ENCODE measurements at places on chromosomes 2 and 18. TPM values are rescaled to one million over a fixed set of nuclear protein-coding genes. Genes with fewer than 3 reads are reported as not detected.

UGT1A3 gene
- not detected for total RNA-seq

GREB1 gene
- 1.3 TPM for total RNA-seq

SLC25A12 gene
- 19.2 TPM for total RNA-seq

PAX3 gene
- 47.2 TPM for total RNA-seq

SERPINB13 gene
- 0.49 TPM for total RNA-seq

DNA sequence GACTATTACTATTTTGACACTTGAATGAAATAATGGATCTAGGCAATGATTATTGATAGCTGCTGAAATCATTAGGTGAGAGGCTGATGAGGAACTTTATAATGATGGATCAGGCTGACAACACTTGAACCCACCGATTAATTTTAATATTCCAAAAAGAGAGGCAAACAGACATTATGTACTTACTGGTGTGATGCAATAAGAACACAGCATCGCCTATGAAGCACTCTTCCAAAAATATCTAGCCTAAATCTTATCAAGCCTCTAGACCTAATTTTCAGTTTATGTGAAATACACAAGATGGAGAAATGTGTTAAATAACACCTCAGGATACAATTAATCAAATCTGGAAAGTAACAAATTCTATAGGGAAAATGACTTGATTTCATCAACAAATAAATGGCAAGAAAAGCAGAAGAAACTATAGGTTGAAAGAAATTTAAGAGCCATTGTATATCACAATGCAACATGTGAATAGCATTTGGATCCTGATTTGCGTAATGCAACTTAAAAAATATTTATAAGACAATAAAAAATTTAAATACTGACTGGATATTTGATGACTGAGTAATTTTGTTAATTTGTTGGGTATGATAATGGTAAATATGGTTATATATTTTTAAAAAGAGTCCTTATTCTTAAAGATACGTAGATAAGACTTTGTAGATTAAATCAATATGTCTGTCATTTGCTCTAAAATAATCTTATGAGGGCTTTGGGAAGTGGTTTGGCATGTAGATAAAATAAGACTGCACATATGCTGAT lies 17.2 kb upstream of the SSB start:
- H3K36me3 ChIP-seq, result no peaks in the 10 kb centered on the region
- H3K4me1 ChIP-seq, result no peaks in the 10 kb centered on the region
- no peak overlapping the region for H3K27ac ChIP-seq
- no peak for DNase-seq
- no peak overlapping the region for H3K4me3 ChIP-seq

DNA sequence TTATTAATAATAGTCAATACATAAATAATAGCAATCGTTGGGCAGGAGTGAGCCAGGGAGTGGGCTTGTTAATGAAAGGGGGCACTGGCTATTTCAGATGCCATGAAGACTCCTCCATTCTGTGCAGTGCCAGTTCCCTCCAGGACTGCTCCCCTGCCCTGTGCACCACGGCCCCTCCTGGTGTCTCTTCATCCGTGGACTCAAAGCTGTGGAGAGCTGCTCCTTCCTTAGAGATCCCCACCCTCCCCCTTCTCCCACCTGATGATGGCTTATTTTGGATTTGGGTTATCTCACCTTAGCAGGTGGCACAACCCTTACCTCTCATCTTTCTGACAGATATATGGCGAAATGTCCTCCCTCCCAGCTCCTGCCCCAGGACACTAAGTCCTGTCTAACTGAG lies 3.1 kb upstream of the CELF4 start:
- peaks cover 94% of the 10 kb centered on the region for H3K27me3 ChIP-seq
- H3K27ac ChIP-seq, result no peak overlapping the region

GRCh38 chr2:41779888-41780287 lies 267.9 kb upstream of the PKDCC start:
- H3K27me3 ChIP-seq, result peaks cover 9% of the 10 kb centered on the region
- H3K4me3 ChIP-seq, result no peak overlapping the region
- no peaks in the 10 kb centered on the region for H3K36me3 ChIP-seq
- no peak overlapping the region for H3K27ac ChIP-seq

DNA sequence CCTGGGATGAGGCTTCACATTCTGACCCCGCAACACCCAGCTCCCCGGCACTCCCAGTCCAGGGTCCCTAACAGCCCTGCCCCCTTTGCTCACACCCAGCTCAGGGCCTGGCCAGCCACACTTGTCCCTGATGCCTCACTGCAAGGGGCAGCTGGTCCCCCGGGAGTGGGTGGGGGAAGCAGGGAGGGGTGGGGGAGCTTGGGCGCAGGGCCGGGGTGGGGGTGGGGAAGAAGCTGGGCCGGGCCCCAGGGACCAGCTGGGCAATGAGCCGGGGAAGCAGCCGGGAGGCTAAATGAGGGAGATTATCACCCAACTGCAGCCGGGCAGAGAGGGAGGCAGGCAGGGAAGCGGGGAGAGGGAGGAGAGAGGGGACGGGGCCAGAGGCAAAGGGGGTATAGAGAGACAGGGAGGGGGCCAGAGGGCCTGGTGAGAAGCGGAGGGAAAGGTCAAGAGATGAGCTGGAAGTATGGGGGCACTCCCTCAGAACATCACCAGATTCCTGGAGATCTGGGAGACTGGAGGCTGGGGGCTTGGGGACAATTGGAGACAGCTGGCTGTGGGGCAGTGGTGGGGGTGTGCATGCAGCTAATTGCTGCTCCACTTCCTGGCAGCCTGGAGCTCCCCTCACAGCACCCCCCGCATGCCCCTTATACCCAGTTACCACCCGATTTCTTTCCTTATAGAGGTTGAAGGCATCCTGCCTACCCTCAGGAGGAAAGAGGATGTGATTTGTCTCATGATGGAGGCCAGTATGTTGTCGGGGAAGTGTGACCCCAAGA lies 2.5 kb upstream of the ASIC4 start:
- peak; percentile 64 for DNase-seq
- H3K27me3 ChIP-seq, result no peaks in the 10 kb centered on the region
- no peaks in the 10 kb centered on the region for H3K36me3 ChIP-seq
- no peak overlapping the region for H3K4me3 ChIP-seq
- peak overlapping the region; percentile 69 for H3K27ac ChIP-seq

DNA sequence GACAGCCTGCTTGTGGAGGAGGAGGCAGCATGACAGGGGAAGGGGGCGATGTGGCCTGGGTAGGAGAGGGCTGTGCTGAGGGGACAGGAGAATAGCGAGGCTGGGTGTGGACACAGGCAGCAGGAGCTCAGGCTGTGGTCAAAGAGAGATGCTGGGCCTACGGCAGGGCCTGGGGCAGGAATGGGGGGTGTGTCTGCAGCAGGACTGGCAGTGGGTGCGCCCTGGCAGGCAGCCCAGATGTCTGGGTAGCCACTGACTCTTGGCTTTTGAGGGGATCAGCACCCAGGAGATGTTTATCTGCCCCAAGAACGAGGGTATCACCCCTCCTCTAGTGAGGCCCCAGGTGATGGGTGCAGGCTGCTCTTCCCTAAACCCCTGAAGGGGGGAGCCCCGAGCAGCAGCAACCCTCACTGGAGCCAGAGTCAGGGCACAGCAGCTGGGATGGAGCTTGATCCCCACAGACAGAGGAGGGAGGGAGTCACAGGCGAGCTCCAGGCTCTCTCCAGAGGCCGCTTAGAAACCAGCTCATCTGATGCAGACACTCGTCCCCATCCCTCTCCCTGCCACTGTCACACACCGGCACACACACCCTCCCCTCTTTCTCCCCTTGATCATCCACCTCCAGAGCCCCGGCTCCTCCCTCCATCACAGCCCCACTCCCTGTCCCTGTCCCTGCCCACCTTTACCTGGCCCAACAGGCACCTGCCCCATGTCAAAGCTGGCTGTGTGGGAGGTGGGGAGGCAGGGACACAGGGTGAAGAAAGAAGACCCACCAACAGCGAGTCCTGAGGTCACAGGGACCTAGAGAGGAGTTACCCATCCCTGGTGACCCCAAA lies 29.8 kb upstream of the TNS1 start:
- H3K4me1 ChIP-seq, result peaks cover 12% of the 10 kb centered on the region
- no peaks in the 10 kb centered on the region for H3K27me3 ChIP-seq
- H3K27ac ChIP-seq, result peak overlapping the region; percentile 58
- no peaks in the 10 kb centered on the region for H3K36me3 ChIP-seq
- peak overlapping the region; percentile 40 for H3K4me3 ChIP-seq

DNA sequence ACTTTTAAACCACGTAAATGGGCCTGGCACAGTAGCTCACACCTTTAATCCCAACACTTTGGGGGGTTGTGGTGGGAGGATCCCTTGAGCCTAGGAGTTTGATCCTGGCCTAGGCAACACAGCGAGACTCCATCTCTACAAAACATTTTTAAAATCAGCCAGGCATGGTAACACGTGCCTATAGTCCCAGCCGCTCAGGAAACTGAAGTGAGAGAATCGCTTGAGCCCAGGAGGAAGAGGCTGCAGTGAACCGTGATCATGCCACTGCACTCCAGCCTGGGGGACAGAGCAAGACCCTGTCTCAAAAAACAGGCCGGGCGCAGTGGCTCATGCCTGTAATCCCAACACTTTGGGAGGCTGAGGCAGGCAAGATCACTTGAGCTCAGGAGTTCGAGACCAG lies 12.2 kb downstream of the ROCK1 start:
- H3K27me3 ChIP-seq, result no peaks in the 10 kb centered on the region
- H3K27ac ChIP-seq, result no peak overlapping the region
- no peak overlapping the region for H3K4me3 ChIP-seq
- no peaks in the 10 kb centered on the region for H3K4me1 ChIP-seq
- no peaks in the 10 kb centered on the region for H3K36me3 ChIP-seq
- DNase-seq, result no peak

DNA sequence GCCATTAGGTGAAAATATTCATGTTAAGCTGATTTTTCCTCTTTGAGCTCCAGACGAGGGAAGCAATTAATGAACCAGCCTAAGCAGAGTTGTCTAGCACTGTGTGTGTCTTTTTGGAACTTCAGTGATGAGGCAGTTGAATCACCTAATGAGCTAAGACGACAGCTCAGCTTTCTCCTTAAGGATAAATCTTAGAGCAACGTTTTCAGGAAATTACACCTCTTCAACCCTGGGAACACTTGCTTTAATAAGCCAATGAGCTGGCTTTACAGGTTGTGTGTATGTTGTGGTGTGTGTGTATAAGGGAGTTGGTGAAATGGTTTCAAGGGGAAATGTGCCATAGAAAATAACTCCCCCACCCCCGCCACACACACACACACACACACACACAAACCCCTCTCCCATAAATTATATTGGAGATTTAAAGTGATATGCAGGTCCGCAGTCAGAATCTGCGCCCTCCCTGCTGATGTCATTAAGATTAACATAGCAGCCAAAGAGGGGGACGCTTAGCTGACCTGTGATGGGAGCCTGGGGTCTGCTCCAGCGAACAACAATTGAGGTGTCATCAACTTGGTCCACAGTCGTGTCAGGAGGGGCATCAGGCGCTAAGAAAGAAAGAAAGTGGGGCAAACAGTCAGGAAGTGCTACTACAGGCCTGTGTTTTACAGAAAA lies 28.1 kb downstream of the FN1 start:
- H3K4me1 ChIP-seq, result peaks cover 17% of the 10 kb centered on the region
- H3K27ac ChIP-seq, result no peak overlapping the region
- H3K36me3 ChIP-seq, result peaks cover 94% of the 10 kb centered on the region
- no peaks in the 10 kb centered on the region for H3K27me3 ChIP-seq
- no peak overlapping the region for H3K4me3 ChIP-seq

GRCh38 chr18:26650310-26651268 lies 102.2 kb upstream of the KCTD1 start:
- H3K27ac ChIP-seq, result no peak overlapping the region
- no peaks in the 10 kb centered on the region for H3K36me3 ChIP-seq
- H3K4me1 ChIP-seq, result no peaks in the 10 kb centered on the region
- peaks cover 59% of the 10 kb centered on the region for H3K27me3 ChIP-seq

DNA sequence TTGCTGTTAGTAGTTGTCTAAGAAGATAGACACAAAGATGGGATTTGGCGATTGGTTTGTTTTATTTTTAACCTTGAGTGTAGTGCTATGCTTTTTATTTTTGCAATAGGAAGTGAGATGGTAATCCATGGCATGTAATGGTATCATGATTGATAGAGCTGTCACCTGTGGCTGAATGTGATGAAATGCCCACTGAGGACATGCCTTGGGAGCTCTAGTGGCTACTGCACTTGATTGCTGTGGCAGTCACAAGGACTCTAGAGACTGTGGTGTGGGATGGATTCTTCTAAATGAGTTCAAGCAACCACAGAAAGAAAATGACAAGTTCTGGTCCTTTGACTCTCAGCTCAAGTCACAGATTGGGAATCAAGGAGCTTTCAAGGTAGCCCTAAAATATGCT lies 139.4 kb downstream of the CYRIA start:
- no peak overlapping the region for H3K27ac ChIP-seq
- no peaks in the 10 kb centered on the region for H3K27me3 ChIP-seq
- DNase-seq, result no peak
- no peaks in the 10 kb centered on the region for H3K36me3 ChIP-seq
- H3K4me1 ChIP-seq, result peaks cover 18% of the 10 kb centered on the region
- H3K4me3 ChIP-seq, result no peak overlapping the region

DNA sequence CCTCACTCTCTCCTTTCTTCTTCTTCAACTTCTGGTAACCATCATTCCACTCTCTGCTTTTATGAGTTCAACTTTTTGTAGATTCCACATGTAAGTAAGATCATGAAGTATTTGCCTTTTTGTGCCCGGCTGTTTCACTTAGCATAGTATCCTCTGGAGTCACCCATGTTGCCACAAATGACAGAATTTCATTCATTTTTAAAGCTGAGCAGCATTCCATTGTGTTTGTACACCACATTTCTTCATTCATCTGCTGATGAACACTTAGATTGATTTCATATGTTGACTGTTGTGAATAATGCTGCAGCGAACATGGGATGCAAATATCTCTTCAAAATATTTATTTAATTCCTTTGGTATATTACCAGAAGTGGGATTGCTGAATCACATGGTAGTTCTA lies 133.6 kb upstream of the ERBB4 start:
- H3K36me3 ChIP-seq, result no peaks in the 10 kb centered on the region
- no peak overlapping the region for H3K4me3 ChIP-seq
- no peaks in the 10 kb centered on the region for H3K27me3 ChIP-seq

- no peak overlapping the region for H3K27ac ChIP-seq
- H3K4me1 ChIP-seq, result no peaks in the 10 kb centered on the region
- no peak for DNase-seq
- H3K27me3 ChIP-seq, result no peaks in the 10 kb centered on the region
- no peak overlapping the region for H3K4me3 ChIP-seq
Measured at GRCh38 chr2:219620546-219620945, 6.9 kb upstream of the SLC4A3 start.

DNA sequence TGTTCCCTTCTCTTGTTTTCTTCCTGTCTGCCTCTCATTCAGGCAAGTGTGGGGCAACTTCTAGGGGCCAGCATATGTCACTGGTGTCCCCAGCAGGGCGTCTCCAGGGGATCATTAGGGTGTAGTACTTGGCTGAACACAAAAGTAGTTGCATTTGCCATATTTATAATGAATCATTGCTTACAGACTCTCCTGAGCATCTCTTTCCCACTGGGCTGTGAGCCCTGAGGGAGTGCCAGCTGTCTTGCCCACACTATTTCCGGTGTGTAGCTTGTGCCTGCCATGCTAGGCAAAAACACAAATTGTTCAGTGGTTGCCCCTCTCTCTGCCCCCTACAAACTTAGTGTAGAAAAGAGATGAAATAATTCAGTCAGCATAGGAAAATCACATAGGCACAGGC lies 40.8 kb upstream of the SCLY start:
- H3K36me3 ChIP-seq, result no peaks in the 10 kb centered on the region
- H3K4me3 ChIP-seq, result no peak overlapping the region
- H3K27me3 ChIP-seq, result no peaks in the 10 kb centered on the region
- no peak for DNase-seq
- no peaks in the 10 kb centered on the region for H3K4me1 ChIP-seq
